Activated CD4-positive, alpha-beta T cell treated with anti-CD3 and anti-CD28 coated beads for 48 hours (primary cell): ENCODE measurements at places on chromosomes 7 and 10.
A peak's percentile ranks its signal among the peaks of the same experiment; 100 is the strongest.

DNA sequence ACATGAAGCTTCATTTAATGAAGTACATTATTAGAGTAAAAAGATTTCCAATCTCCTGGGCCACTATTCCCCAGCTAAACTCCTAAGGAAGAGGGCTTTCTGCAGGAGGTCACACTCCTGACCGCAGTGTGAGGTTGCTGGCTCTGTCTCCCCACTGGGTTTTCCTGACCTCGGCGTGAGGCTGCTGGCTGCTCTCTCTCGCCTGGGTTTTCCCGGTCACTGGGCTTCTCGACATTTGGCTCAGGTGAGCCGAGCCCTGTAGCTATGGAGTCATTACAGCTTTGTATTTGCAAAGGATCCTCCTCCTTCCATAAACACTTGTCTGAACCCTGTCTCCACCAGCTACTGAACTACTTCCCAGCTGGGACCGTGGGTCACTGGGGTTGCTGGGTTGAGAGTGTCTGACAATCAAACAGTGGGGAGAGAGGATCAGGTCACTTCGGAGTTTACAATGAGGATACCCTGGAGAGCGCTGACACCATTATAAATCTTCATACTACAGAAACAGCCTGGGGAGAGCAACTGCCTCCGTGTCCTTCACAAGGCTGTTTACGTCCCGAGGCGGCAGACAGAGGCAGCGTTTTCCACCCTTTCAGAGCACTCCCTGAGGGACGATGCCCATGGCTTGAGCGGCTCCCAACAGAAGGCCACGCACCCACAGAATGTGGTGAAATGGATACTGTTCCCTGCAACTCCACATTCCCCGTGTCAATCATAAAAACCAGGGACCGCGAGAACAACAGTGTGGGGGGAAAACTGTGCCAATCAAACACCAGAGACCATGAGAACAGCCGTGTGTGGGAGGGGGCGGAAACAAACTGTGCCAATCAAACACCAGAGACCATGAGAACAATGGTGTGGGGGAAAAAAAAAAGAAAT lies 226.2 kb downstream of the ZMYND11 start:
- no peak for DNase-seq

GRCh38 chr7:95045236-95045923 lies 138.0 kb downstream of the PPP1R9A start:
- DNase-seq = no peak

DNA sequence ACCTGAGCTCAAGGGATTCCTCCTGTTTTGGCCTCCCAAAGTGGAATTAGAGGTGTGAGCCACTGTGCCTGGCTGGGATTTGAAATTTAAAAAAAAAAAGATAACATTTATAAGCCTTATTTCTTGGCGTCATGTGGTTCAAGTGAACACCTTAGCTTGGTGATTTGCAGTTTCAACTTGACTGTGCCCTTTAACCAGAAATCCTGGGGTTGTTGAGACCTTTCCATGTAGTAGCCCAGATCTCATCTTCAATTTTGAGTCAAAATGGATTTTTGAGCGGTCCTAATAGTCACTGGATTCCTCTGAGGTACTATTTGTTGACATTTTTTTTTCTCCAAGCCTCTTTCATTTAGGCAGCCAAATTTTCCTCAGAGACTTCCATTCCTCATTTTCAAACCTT lies 29.5 kb upstream of the FBXW4 start:
- no peak for DNase-seq

DNA sequence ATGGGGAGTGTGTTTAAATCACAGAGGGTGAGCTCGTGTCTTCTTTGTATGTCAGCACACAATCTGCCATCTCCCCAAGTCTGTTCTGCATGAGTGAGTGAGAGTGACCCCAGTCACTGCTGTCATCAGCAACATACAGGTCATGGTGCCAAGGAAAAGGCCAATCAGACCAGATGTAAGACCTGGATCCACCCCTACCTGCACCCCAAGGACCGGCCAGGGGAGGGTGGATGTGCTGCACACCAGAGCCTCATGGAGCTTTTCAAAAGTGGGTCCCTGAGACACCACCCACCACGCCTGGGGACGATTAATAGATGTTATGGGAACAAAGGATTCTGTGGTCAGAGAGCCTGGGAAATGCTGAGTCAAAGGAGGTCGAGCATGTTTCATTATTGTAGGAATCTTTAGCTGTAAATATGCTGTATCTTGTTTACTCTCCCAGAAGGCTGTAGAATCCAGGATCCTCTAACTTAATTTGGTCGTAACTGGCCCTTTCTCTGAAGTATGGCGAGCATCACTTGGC lies 420.5 kb downstream of the RPS24 start:
- no peak for DNase-seq

GRCh38 chr7:27925573-27926201 lies 185.7 kb downstream of the TAX1BP1 start:
- DNase-seq = no peak

DNA sequence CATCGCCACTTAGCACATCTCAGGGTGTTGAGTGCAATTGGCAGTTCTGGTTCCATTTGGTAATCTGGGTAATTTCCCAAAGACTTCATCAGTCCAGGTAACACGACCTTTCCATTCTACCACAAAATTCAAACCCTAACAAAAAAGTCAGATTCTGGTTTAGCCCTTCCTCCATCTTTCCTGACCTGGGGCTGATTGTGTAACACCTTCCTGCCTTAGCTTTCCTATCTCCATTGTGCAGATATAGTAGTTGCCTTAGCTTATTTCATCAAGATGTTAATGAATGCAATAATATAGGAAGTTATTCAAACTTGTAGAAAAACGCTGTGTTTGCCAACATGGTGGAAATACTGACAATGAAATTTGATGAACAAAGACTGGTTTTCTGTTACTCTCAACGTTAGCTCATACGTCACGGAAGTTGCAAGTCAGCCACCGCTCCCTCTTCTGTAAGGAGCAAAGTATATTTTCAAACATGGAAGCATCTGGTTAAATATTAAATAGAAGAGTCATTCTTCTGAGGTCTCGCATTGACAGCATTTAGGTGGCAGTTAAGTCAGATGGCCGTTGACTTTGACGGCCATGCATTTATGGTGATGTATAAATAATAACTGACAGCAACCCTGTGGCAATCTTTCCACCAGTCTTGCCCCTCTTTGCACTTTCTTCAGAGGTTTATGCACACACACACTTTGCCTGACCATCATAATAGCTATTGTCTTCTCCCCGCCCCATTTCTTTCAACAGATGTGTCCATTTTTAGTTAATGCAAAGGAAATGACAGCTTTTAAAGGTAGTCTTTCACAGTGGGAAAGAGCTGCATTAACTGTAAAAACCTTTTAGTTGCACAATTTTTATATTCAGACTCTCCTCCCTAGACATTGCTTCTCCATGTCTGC lies 205.1 kb upstream of the BMPER start:
- DNase-seq = no peak

DNA sequence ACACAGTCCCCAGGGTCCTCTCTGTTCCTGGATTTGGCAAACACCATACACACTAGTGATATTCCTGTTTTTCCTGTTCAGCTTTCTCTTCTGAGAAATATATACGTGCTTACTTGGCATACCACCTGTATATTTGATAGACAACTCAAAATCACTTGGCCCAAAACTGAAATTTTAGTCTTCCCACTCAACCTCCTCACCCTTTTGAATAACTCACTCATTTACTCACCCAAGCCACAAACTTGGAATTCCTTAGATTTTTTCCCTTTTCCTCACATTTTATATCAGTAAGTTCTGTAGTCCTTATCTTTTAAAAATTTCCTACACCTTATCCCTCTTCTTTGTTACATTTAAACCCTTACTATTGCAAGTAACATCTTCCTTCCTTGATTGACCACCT lies 143.4 kb downstream of the PPP1R3A start:
- DNase-seq = no peak

- no peak for DNase-seq
Measured at GRCh38 chr10:110788620-110789385, 82.9 kb upstream of the PDCD4 start.

GRCh38 chr7:15174485-15174884 lies 271.9 kb upstream of the DGKB start:
- no peak for DNase-seq

DNA sequence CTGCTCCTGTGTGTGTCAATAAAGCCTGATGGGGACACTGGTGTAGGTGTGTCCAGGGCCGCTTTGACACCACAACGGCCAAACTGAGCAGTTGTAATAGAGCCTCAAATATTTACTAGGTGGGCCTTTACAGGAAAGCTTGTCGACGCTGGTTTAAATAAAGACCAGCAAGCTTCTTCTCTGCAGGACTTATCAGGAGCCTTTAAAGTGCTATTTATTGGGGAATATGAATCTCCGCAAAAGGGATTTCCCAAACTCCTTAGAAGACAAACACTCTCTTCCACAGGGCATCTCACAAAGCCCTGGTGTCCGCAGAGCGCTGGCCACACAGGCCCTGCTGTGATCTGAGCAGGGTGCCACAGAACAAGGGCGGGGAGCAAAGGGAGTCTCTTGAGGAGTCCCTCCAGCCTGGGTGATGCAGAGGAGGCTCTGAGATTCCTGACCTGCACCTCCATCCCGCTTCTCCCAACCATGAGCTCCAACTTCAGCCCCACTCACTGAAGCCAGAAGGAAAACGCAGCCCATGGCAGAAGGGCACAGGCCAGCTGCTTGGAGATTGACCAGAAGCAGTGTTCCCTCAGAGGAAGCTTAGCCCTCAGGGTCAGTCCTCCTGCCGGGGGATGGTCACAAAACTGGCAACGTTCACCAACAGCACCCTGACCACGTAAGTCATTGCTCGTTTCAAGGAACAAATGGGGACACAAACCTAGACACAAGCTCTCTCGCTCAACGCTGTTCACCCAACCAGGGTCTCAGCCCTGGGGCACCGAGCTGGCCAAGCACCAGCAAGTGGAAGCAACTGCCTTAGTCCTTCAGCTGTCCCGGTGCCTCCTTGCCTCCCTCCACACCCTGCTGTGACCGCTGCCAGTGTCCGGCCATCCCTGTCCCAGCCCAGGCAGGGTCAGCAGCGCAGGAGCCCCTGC lies 129.5 kb downstream of the OAT start:
- DNase-seq = no peak

DNA sequence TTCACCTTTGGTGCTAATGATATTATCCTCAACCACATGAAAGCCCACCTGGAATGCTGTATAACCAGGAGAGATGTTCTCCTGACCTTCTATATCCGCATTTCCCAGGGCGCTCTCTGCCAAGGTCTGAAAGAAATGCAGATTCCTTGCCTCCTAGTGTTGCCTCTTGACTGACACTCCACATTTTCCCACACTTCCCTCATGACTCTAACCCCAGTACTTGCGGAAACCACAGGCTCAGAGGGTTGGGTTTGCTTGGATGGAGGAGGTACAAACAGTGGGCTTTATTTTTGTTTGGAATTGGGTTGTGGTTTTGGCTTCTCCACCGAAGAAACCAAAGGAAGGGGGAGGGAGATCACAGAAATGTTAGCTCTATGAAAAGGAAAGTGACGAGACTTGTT lies 222.9 kb upstream of the CELF2 start:
- DNase-seq = no peak

DNA sequence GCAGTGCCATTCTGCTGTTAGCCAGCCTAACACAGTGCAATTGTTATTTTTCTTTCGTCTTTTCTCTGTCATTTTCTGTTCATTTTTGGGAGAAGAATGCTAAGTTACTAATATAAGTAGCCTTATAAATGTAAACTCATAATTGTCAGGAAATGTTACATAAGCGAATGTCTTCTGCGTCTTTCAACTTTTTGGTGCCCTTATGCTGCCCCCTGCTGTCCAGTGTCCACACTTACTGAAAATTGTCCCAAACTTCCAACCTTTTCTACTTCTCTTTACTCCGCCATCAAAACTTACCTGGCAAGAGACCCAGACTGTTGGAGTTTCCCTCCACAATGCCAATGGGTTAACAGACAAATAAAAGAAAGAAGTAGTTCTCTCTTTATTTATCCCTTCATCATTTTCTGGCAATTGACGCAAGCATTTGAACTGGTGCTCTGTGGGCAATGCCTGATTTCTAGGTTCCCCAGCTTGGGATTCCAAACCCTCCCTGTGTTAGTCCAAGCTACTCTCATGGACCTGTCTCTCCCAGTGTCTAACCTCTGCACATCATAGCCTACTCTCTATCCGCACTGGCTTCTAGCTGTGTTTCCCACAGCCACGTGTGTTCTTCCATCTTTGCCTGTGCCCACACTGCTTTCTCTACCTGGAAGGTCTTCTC lies 21.0 kb upstream of the EPC1 start:
- peak; percentile 78 for DNase-seq

DNA sequence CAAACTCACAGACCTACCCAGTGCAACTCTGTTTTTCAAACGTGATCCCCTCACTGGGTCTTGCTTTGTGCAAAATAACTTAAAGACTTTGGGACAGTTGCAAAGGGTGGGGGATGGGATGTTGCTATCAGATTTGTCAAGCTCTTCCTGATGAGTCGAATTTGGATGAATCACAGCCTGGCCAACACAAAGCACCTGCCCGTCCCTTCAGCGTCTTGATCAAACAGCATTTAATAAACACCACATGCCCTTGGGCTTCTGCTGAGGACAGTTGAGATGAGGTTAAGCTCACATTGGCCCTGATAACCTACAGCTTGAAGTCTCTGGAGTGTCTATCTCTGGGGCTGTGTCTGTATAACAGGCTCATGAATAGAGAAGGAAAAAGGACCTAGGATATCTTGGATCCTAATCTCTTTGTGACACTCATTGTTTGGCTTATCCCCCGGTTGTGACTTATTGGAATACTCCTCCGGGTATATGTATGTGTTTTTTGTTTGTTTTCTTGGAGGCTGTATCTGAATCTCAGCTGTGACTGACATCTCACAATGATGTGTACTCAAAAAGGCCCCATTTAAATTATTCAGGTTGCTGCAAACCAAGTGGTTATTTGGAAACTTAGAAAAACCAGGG lies 132.6 kb upstream of the NAMPT start:
- DNase-seq = no peak

DNA sequence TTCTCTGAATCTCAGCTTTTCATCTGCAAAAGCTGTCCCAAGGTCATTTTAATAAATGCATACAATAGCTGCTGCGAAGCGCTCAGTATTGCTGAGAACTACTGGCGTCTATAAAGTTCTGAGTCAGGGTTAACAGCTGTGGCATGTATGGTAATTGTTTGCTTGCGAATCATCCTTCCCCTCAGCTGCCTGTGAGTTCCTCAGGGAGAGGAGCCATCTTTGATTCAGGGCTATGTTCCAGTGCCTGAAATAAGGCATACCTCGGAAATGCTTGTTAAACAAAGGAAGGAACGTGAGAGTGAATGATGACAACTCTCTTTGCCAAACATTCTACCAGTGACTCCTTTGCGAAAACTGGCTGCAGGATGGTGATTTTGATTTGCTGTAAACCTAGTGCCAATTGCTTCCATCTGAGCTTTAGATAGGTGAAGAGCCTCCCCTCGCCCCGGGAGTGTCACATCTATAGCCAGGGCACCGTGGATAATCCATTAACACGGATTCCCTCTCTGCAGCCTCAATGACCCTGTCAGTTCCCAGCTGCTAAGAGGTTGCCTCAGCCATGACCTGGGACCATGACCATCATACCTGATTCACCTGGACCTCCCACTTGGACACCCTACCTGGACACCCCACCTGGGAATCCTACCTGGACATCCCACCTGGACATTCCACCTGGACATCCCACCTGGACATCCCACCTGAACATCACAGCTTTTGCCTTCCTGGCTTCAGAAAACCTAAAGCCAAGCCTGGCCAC lies 39.6 kb downstream of the GPRIN2 start:
- DNase-seq = no peak

GRCh38 chr10:19952224-19953010 lies 136.2 kb downstream of the PLXDC2 start:
- no peak for DNase-seq

- no peak for DNase-seq
Measured at GRCh38 chr7:3504384-3504783, 203.3 kb downstream of the SDK1 start.

GRCh38 chr10:1102831-1103230 lies 46.6 kb downstream of the WDR37 start:
- DNase-seq = no peak
